ENCODE measurements at places on chromosomes 2 and 18.

- no peak for DNase-seq
These were observed 62.0 kb downstream of the CIB4 start for GRCh38 chr2:26579025-26579722.

- DNase-seq, result no peak
These were observed 718.8 kb upstream of the PKDCC start for GRCh38 chr2:41329040-41329439.

DNA sequence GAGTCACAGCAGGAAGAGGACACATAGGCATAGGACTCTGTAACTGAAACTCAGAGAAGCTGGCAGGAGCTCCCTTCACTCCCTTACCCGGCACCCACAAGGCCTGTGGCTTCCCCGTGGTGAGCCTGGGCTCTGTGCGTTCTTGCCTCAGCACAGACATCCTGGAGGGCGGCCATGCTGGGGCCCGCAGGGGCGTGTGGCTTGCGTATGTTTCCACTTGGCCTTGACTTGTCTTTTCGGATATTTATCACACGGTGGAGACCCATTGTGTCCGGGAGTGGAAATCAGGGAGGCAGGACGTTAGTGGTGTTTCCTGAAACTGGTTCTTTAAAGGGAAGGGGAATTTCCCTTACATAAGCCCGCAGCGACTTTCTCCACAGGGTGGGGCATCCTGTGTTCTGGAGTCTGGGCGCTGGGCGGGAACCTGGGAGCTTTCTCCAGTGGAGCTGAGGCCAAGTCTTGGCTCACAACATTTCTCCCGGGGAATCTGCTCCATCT, 49.9 kb upstream of the EML6 start:
- DNase-seq, result peak; percentile 80

GRCh38 chr2:120693121-120693520, 42.5 kb upstream of the GLI2 start:
- no peak for DNase-seq

- DNase-seq, result no peak
These were observed 75.6 kb upstream of the CHMP1B start for GRCh38 chr18:11775436-11776174.

- no peak for DNase-seq
These were observed 115.6 kb downstream of the RDH14 start for GRCh38 chr2:18444806-18445205.

GRCh38 chr2:172806996-172807395, 71.4 kb downstream of the RAPGEF4 start:
- no peak for DNase-seq

DNA sequence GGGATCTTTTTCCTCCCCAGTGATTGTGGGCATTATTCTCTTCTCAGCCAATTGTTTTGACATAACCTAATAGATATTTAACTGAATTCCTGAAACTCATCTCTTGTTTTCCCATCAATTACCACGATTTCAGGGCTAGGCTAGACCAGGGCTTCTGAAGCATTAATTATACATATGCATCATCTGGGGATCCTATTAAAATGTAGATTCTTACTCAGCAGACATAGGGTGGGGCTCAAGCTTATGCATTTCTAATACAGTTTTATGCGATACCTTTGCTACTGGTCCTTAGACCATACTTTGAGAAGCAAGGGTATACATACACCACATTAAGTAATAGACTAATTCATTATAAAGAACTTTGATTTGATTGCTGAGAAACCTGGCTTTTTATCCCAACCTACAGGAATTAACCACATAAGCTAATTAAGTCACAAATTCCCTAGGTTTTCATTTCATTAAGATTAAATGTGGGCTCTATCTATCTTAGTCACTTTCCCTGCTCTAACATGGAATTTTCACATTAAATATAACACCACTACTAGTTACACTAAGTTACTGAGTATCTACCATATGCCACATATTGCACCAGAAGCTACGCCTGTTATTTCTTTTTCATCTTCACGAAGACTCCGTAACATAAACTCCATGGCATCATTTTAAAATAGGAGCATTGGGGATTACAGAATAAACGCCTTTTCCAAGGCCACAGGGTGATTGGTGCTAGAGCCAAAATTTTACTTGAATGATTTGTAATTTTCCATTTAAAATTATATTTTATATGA, 417.5 kb downstream of the DPP10 start:
- DNase-seq, result no peak

GRCh38 chr2:106866641-106867040, 19.3 kb downstream of the ST6GAL2 start:
- no peak for DNase-seq

DNA sequence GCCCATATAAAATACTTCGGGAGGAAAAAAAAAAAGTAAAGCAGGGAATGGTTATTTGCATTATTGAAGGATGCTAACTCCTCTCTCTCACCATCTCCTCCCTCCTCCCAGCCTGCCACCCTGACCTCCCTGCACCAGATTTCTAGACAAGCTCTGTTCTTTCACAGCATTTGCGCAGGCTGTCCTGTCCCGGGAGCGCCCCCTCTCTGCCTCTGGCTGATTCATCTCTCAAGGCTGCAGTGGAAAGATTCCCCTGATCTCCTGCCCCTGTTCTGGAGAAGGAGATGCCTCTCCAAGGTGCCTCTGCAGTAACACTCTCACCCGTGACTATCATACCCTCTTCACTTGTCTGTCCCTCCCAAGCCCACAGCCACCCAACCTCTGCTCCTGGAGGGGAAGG, 38.5 kb downstream of the COL4A4 start:
- no peak for DNase-seq
